ENCODE measurements at places on chromosomes 5 and 9.

- no peak for DNase-seq
Measured at GRCh38 chr5:93673316-93673954, 68.0 kb downstream of the POU5F2 start.

GRCh38 chr9:128243215-128244018 lies 32.4 kb downstream of the GOLGA2 start:
- DNase-seq, result peak; percentile 12

GRCh38 chr5:5025098-5025773 lies 114.9 kb upstream of the ADAMTS16 start:
- DNase-seq, result no peak

DNA sequence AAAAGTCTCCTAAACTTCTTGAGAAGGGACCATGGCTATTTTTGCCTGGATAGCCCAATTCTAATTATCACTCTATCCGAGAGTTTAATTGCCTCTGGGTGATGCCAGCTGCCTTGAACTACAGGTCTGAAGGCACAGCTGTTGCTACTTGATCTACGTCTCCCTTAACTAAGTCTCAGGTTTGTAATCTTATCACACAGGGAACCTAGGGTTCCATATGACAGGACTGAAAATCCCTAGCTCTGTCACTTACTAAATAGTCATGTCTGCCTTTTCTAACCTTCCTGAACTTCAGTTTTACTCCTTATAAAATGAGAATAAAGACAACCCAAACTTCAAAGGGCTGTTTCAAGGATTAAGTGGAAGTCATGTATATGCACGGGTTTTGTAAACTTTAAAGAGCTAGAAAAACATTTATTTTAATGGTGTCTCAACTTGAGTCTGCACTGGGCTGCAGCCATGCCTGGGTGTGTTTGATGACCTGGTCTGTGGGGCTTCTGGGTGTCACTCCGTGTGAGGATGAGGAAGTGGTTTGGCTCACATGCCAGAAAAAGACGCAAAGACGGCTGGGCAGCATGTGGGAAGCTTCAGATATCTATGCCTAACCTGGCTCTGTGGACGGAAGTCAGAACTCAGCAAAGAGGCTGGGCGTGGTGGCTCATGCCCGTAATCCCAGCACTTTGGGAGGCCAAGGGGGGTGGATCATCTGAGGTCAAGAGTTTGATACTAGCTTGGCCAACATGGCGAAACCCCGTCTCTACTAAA lies 129.3 kb upstream of the SLC44A1 start:
- DNase-seq, result no peak

DNA sequence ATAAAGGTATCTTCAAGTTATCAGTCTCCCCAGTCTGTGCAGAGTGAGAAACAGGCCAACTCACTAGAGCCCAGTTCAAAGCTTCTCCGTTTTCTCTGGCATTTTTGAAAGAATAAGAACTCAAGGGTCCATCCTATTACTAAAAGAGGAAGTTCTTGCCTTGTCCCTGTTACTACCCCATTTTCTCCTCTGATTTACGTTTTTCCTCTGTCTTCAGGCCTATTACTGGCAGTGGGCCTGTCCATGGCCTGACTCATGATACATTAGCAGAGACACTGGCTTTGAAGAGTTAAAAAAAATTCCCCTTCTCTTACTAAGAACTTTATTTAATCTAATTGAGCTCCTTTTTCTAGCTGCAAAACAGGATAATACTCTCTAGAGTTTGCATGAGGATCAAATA lies 624.0 kb upstream of the KLF4 start:
- no peak for DNase-seq

DNA sequence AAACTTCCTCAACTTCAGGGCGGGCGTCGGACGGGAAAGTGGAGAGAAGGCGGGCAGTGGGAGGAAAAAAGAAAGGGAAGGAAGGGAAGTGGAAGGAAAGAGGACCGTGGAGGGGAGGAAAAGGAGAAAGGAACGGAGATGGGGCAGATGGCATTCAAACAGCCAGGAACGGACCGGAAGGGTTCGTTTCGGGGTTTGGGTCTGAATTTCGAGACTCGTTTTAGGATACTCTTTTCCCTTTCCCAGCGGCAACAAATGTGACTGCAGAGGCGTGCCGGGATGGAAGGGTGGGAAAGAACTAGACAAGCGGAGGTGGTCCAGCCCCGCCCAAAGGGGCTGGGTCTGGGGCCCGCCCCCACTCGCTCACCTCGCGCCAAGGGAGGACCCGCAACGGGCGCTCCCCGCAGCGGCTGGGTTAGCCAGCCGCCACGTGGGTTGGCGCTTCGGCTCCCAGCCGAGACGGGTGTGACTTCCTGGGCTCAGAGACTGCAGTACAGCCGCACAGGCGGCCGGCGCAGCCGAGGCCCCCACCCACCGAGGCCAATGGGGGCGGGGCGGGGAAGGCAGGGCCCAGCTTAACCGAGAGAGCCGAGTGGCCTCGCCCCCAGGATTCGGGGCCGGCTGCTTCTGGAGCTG lies 2.7 kb downstream of the VCAN start:
- peak; percentile 65 for DNase-seq

GRCh38 chr5:95923918-95924544 lies 37.6 kb downstream of the ELL2 start:
- DNase-seq, result no peak

GRCh38 chr5:93461756-93462155 lies 119.3 kb downstream of the NR2F1-AS1 start:
- peak; percentile 33 for DNase-seq

- DNase-seq, result no peak
Measured at GRCh38 chr5:169171515-169171914, 129.4 kb downstream of the SLIT3 start.

DNA sequence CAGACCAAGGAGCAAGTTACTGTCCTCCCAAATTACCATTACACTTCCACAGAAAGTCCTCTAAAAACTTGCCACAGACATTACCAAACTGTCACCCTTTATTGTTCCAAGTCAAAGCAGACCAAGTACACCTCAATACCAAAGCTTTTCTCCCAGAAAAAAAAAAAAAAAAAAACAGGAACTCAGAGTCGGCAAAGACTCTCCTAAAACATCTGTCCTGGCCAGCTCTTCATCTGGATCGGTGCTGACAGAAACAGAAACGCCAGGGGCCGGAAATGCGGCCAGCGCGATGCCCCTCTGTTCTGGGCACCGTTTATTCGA lies 718 bp downstream of the DEPDC1B start:
- no peak for DNase-seq

DNA sequence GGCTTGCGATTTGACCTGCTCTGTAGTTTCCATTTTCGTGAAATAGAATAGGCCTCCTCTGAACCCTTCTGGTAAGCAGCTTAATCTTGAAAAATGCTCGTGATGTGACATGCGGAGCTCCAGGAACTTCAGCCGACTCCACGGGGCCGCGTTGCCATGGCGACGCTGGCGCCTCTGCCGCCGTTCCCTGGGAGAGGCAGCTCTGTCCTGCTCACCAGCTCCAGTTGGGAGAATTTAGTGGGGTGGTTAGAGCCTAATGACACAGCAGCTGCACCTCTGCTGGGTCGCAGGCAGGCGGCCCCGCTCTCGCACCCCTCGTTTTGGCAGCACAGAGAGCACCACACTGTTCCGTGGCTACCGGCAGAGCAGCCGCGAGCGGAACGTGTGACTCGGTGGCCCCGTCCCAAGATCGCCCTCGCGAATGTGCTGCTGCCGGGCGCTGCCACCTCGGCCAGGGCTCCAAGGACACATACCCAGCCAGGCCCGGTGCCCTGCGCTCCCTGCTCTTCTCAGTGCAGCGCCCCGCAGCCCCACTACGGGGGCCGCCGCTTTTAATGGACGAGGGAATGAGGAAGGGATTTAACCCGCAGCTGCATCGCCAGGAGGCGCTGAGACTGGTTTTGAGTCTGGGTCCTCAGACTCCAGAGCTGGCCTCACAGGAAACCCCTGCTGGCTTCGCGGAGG lies 131.2 kb upstream of the LMX1B start:
- DNase-seq, result no peak

Measured in GM04504 (cell line).